Aorta (tissue), 5 donors: ENCODE measurements at places on chromosomes 6 and 20. TPM values are rescaled to one million over a fixed set of nuclear protein-coding genes. Genes with fewer than 3 reads are reported as not detected.

STAU1 gene
- 81.3 TPM for total RNA-seq

RIPPLY2 gene
- not detected for total RNA-seq

MMP24OS gene
- 58.6 TPM for total RNA-seq

CFAP206 gene
- total RNA-seq = 0.45 TPM

CEP250 gene
- 21.9 TPM for total RNA-seq

TPD52L1 gene
- total RNA-seq = 39.0 TPM

PRL gene
- not detected for total RNA-seq

GRCh38 chr20:19129976-19130612 is 82.3 kb upstream of the SLC24A3 start:
- DNase-seq = no peak

DNA sequence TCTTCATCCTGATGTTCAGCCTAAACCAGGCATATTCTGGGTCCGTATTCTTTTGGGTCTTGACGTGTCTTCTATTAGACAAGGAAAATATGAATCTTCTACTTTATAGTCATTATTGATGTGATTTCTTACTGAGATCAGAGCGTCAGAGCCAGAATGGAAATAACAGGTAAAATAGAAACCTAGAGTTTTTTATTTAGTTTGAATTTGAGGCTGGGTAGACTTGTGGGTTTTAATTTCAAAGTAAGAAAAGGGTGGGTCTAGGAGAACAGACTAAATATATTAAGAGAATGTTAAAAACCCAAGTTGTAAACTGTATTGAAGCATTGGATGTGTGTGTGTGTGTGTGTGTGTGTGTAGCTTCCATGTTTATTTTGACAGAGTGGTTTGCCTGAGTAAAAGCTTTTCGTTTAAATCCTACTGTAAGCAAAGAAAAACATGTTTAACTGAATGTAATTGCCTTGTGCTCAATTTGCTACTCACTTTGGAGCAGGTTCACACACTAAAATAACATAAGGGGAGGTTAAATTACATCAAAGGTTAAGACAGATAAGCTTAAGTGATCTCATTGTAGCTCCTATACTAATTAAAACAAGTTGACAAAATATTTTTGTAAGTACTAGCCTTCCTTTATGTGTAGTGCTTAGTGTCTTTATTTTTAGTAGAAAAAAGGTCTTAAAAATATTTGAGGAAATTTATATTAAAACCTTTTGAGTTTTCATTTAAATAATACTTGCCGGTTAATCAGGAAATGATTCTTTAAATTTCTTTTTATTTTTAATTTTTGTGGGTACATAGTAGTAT is 17.4 kb downstream of the HECA start:
- no peak for DNase-seq

DNA sequence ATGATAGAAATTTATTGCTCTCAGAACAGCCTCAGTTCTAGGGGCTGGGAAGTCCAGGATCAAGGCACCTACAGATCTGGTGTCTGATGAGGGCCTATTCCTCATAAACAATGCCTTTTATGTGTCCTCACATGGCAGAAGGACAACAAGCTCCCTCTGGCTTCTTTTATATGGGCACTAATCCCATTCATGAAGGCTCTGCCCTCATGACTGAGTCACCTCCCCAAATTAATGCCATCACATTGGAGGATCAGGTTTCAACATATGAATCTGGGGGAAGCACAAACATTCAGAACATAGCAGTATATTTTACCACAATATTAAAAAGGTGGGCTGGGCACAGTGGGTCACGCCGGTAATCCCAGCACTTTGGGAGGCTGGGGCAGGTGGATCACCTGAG is 58.5 kb upstream of the CCN6 start:
- no peak for DNase-seq

DNA sequence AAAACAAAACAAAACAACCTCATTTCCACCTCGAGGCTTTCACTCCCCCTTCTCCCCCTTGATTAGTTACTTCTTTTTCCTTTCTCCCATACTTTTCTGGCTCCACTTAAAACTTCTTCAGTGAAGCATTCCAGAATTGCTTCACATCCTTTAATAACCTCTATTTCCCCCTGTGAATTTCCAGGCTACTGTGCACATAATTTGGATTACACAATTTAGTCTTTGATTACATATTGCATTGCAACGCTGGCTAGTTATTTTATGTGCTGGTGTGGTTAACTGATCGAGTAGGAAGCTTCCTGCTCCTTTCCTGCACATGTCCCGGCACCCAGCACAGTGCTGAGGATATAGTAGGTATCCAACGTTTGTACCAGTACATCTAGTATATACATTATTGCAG is 28.1 kb upstream of the EEF1E1 start:
- no peak for DNase-seq

DNA sequence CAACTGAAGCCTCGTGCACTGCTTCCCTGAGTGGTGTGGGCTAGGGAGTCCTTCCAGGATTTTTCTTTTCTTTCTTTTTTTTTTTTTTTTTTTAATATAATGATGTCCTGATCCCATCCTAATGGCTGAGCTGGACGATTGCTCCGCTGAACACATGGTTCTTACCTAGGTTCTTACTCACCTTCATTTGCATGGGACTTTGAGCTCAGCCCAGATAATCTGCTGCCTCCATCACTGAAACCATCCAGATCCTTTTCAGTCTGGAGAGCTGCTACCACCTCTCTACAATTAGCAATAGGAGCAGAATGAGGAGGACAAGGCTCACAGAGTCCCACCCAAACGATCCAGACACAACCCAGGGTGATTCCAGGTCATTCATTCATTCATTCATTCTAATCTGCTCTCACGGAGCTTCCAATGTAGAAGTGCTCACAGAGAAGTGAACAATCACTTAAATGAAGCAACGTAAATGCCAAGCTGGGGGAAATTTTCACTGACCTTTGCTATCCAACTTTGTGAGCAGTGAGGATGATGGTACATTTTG is 246.3 kb upstream of the RREB1 start:
- no peak for DNase-seq

- DNase-seq = peak; percentile 42
Observed at GRCh38 chr20:62354031-62354808, 12.9 kb downstream of the LAMA5 start.

DNA sequence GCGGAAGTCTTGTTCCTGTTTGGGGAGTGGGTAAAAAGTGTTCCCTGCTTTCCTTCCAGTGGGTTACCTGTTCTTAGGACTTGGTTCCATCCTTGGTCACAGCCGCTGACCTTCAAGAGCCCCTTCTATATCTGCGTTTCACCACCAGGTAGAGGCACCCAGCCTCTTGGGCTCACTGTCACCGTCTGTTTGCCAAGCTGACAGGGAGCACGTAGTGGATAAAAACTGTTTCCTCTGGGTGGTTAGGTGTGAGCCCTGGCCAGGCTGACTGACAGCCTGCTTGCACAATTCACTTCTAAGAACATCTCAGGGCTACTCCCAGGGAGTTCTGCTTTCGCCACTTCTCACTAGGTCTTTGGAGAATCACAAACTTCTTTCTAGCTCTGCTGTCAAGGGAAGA is 1.8 kb upstream of the JPH2 start:
- no peak for DNase-seq

- no peak for DNase-seq
Observed at GRCh38 chr6:35343835-35344550, 1.6 kb downstream of the PPARD start.

DNA sequence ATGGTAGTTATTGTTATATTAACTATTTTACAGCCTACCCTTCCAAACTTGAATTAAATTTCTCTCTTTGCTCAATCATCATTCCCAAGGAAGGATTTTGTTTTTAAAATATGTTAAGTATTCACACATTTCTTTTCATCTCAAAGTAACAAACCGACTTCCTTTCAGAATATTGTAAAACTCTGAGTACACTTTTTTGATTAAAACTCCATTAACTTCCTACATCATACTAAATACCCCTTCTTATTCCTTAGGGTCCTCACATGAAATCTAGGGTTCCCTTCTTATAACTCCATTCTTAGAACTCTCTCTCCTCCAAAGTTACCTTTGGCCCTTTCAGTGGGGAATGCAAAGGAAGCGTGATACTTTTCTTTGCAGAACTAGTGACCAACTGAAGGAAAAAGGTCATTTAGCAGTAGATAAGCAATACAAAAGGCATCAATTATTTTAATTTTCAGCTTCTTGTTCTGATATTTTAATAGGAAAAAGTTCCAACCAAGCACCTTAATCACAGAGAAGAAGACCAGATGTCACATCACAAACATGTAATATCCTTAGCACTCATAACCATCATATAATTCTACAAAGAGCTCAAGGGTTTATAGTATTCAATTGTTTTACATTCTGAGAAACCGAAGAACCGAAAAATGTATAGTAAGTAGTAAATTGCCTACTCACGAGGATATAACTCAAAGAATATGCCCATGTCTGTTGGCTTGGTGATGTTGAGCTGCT is 494 bp downstream of the RHAG start:
- no peak for DNase-seq

DNA sequence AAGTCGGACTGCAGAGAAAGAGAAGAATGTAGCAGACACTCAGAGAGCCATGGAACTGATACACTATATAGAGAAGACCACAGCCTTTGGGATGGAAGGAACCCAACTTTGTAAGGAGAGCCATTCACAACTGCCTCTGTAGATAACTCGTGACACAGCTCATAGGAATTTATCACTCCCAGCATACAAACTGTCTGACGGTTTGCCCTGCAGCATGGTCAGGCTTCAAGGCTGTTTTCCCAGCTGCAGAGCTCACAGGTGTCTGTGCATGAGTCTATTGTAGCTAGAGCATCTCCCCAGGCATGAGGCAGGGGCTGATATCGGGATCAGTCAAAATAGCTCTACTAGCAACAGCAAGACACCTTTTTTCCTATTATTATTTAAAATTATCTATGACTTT is 130.5 kb upstream of the DTNBP1 start:
- DNase-seq = no peak

- DNase-seq = no peak
Observed at GRCh38 chr20:60840971-60841370, 411.1 kb upstream of the CDH4 start.

DNA sequence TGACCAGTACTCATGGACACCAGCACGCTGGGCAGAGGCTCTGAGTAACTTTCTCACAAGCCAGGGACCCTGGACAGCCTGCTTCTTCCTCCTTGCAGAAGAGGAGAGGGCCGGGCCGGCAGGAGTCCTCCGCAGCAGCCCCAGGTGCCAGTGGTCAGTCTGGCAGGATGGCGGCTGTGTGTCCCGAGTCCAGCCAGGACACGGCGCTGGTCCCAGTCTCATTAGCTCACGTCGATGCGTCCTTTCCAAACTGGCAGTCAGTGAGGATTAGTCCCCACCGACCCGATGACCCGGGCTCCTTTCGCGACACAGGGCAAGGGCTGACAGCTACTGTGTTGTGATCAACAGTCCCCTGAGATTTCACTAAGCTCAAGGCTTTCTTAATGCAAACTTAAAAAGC is 267.0 kb downstream of the TAF4 start:
- DNase-seq = no peak

- no peak for DNase-seq
Observed at GRCh38 chr6:32882879-32883250, 28.9 kb downstream of the PSMB9 start.

DNA sequence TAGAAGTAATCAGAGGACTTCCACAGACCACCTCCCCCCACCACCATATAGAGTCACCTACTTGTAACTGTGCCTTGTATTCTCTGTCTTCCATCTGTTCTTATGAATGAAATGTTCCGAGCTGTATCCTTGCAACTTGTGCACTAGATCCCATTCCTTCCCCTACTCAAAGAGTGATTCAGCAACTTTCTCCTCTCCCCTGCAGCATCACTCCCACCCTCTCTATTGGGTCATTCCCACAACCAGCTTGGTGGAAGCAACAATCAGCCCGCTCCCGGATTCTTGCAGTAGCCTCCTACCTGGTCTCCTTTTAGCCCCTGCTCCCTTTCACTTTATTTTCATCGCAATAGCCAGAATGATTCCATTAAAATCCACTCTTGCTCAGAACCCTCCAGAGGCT is 34.9 kb upstream of the REV3L start:
- no peak for DNase-seq

DNA sequence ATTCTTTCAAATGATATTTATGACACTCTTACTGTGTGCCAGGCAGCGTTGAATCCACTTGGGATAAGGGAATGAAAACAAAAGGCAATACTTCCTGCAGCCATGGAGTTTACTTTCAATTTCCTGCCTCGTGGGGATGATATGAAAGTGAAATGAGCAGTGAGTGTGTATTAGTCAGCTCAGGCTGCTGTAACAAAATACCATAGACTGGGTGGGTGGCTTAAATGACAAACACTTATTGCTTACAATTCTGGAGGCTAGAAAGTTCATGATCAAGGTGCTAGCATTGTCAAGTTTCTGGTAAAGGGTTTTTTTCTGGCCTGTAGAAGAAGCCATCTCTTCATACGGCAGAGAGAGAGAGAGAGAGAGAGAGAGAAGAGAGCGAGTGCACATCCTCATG is 41.7 kb downstream of the TSHZ2 start:
- no peak for DNase-seq

- DNase-seq = no peak
Observed at GRCh38 chr6:73713426-73714147, 17.6 kb downstream of the CD109 start.

- DNase-seq = no peak
Observed at GRCh38 chr6:17881085-17881858, 106.2 kb downstream of the KIF13A start.

DNA sequence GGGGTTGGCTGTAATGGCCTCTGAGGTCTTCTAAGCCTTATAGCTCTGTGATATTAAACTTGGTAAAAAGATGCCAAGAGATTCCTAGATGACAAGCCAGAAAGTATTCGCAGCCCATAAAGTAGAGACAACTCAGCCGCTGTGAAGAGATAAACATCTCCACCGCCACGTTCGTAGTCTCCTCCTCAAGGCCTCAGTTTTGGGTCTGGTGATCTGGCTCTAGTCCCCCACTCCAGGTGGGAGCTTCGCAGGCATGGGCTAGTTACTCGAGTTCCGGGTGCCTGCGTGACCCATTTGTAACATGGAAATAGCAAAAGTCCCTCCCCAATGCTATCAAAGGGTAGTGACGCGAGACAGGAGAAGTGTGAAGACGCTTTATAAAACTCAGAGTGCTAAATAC is 28.3 kb upstream of the AFDN start:
- DNase-seq = no peak

DNA sequence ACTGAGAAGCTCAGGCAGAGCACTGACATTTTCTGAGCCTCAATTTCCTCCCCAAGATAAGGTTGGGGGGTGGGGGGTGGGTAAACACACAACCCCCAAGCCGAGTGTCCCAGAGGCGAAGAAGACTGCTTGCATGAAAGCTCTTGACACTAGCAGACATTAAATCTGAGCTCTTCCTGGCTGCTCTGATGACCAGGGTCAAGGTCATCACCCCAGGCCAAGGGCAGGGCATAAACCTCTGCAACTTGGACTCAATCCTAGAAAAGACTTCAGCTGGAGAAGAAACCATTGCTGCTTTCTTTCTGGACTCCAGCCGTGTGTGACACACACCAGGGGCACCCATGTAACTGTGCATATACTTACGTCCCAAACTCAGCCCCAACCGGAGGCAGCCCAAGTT is 109.0 kb downstream of the BANF2 start:
- no peak for DNase-seq

DNA sequence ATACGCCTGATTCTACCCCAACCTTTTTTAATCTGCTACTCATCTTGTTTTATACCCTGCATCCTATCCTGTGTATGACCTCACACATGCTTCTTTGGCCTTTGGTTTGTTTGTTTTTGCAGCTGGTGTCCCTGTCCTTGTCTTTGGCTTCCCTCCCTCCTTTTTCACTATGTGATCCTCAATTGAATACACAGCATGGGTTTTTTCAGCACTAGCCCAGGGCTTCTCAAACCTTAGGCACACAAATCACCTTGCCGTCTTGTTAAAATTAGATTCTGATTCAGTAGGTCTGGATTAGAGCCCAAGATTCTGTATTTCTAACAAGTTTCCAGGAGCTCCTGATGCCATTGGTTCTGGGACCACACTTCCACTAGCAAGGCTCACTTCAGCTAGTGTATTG is 321.5 kb upstream of the MAN1A1 start:
- no peak for DNase-seq
